NCI-H1930 (cell line): ENCODE measurements at places on chromosomes 4 and X.

GRCh38 chr4:34615315-34615714, 1629.0 kb downstream of the ARAP2 start:
- no peak for DNase-seq

DNA sequence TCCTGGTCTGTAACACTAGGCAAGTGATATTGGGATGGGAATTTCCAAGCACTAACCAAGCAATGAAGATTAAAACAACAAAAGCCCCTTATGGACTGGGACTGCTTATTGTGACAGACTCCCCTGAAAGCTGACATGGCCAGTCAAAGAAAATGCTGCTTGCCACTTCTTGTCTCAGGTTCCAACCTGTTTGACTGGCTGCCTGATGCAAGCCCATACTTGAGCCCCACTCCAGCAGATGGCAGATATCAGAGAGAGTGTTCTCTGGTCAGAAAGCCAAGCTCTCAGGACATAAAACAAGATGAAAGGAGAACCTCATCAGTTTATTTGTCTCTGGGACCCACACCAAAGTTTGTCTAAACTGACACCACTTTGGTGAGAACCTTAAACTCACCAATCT, 15.5 kb upstream of the IGBP1 start:
- no peak for DNase-seq

DNA sequence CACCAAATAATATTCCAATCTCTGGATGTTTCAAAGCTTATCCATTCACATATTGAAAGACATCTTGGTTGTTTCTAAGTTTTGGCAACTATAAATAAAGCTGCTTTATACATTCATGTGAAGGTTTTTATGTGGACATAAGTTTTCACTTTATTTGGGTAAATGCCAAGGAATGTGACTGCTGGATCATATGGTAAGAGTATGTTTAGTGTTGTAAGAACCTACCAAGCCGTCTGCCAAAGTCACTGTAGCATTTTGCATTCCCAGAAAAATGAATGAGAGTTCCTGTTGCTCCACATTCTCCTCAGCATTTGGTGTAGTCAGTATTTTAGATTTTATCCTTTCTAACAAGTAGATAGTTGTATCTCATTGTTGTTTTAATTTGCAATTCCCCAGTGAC, 1047.7 kb downstream of the C4orf33 start:
- DNase-seq = no peak

GRCh38 chr4:128572778-128573241, 236.7 kb upstream of the JADE1 start:
- DNase-seq = no peak
